ENCODE measurements at places on chromosomes 1 and 21.

DNA sequence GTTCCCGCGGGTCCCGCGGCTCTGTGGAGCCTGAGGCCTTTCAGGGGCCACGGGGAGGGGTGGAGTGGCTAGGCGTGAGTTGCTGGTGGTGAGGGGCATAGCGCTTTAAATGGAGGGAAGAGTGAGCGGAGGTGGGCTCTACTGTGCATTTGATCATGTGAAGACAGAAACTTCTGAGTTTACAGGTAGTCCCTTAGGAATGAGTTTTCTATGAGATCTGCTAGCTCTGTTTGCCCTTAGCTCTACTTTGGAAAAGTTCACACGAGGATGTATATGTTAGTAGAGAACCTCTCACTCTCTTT is 593 bp downstream of the ST6GALNAC3 start:
- DNase-seq, result no peak

DNA sequence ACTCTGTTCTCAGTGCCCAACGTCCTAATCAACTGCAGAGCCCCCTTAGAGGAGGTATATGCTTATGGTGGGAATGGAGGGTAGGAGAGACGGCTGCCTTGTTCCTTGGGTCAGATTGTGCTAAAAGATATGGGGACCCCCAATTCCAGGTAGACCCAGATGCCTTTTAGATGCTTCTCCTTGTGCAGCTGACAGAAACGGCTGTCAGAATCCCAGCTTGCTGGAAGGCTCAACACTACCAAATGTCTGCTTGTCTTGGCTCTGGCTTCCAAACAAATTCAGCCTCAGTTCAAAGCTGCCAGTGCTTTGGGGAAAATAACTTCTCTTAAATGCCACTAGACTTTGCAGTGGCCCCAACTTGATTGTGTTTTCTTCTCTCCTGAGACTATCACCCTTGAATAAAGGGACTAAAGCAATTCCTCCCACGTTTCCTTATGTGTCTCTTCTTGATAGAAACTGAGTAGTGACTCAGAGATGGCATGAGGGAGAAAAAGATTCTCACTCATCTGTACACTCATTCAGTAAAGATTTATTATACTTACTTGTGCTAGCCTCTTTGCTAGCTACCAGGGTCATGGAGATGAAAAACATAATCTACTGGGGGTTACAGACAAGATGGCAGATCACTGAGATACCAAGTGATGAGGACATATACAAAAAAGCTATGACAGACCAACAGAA is 3.4 kb upstream of the RNF19B start:
- DNase-seq, result no peak

GRCh38 chr1:160997323-160998038 is 23.5 kb downstream of the F11R start:
- no peak for DNase-seq

DNA sequence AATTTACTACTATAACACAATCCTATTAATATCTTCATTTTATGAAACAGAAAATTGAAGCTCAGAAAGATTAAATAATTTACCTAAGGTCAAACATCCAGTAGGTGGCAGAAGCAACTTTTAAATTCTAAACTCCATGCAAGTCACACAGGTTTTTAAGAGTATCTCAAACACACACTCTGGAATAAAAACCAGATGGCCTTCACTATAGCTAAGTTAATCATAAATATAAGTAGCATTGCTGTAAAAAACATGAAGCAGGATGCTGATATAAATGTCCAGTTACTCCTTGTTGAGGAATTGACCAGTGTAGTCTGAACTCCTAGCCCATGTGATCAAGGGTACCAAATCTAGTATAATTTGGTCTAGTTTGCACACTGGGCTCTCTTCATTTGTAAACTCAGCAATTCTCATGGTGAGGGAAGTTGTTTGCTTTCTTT is 9.4 kb upstream of the FMO3 start:
- no peak for DNase-seq

DNA sequence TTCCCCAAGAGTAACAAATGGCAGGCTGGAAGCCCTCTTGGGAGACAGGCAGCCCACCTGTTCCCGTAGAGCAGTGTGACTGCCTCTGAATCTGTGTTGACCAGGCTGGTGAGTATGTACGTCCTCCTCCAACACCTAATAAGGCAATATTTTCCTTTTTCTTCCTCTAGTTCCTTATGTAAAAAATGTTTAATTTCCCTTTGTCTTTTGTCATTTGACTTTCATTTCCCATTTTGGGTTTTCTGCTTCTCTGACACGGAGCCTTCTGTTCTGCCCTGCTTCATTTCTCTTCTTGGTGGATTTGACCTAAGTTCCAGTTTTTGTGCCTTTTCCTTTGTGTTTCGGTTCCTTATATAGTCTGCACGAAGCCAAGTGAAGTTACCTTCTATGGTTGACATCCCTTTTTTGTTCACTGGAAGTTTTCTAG is 65.8 kb upstream of the ATF3 start:
- DNase-seq, result no peak

DNA sequence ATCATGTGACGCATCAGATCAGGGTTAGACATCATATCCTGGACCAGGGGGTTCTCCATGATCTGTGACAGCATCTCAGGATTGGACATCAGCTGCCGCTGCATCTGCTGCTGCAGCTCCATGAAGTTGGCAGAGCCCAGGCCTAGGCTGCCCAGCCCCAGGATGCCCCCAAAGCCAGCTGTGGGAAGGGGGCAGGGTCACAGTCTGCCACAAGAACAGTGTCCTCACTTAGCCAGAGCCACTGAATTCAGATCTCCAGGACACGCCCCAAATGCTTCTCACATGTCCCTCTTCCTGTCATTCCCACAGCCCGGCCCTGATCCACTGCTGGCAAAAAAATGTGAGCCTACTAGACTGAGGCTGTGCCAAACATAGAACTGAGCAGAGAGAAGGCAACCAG is 3.2 kb downstream of the UBQLN4 start:
- DNase-seq, result no peak

DNA sequence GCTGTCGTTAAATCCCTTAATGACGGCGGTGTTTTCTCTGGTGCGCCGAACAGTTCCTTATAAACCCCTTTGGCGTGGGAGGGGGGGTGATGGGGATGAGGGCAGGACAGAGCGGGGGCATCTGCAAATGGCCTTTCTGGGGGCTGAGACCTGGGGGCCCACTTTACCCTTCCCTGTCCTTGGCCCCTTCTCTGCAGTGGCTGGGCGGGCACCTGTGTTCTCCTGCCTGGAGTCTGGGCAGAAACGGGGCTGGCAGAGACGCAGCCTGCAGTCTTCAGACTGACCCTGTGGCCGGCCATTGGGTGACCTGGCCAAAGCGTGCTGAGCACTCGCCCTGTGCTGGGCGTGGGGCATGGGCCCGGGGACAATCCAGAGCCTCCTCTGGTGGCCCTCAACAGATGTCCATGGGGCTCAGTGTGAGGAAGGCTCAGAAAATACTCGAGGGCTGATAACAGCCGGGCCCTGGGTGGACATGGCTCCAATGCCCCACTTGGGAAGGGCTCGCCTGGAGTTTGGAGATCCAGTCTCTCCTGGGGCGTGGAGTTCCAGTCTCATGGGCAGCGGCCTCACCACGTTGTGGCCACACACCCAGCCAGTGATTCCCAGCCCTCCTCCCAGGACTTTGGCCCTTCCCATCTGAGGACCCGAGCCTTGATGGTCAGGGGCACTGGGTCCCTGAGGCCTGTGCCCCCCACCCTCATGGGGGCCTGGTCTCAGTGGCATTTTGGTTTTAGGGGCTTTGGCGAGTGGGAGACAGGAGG is 50.8 kb upstream of the ACTRT2 start:
- DNase-seq, result no peak

DNA sequence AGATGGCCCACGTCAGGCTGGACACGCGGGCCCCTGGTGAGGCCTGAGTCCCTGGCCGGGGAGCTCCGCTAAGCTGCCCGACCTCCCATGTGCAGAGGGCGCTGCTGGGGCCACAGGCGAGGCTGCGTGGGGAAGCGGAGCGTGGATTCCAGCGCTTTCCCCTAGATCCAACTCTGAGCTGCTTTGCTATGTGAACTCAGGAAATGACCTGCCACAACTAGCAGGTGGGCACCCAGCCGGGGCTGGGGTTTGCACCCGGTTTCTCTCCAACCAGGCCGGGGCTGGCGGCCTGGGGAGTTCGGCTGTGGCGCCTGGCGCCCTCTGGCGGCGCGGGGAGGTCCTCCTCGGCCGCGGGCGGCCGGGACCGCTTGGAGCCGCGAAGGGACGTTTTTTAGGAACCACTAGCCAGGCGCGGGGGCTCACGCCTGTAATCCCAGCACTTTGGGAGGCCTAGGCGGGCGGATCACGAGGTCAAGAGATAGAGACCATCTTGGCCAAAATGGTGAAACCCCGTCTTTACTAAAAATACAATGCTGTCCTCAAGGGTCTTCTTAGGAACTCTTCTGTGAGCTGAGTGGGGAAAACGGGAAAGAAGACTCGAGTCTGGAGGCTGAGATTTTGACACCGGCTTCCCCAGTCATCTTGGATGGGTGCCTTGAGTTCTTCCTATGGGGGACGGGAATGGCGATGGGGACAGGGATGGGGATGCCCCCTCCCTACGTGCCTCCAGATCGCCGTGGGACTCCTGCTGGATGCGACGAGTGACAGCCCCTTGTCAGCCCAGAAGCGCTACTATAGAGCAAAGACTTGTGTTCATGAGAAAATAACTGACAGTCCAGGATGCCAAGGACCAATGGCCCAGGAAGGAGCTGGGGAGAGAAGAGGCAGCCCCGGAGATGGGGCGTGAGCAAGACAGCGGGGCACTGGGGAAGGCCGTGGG is 12.6 kb downstream of the PYCR2 start:
- peak; percentile 36 for DNase-seq

GRCh38 chr1:203462878-203463277 is 12.7 kb upstream of the PRELP start:
- no peak for DNase-seq

Measured in T-helper 22 cell (primary cell).